ENCODE measurements at places on chromosomes 2 and 18.
A peak's percentile ranks its signal among the peaks of the same experiment; 100 is the strongest.

DNA sequence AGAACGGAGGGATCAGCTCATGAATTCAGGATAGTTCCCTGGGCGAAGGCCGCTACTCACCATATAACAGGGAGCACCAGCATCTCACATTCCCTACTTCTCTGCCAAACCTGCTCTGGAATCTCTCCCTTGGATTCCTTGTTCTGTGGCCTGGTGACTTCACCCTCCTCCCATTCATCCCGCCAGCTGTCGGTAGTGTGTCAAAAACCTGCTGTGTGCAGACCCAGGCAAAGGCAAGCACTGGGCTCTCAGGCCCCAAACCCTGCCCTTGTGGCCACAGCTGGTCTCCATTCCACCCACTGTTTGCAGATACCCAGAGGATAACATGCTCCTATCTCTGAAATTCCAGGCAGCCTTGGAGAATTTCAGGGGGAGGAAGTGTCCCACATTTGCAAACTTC is 151.6 kb downstream of the CAPN13 start:
- DNase-seq: no peak

DNA sequence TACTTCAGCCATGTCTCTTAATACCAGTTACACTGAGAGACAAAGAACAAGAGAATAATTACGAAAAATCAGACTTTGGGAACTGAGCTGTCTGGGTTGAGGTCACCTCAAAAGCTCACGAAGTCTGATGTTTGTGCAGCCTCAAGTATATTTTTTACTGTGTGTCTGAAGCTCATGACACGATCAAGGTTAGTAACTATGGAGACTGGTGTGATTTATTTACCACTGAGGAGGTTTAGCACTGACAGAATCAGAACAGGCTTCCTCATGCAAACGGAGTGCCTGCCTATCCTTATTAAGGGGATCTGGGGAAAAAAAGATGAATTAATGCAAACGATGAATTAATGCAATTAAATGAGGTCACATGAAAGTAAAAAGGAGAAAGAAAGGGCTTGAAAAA is 61.1 kb upstream of the RAPH1 start:
- DNase-seq: no peak

DNA sequence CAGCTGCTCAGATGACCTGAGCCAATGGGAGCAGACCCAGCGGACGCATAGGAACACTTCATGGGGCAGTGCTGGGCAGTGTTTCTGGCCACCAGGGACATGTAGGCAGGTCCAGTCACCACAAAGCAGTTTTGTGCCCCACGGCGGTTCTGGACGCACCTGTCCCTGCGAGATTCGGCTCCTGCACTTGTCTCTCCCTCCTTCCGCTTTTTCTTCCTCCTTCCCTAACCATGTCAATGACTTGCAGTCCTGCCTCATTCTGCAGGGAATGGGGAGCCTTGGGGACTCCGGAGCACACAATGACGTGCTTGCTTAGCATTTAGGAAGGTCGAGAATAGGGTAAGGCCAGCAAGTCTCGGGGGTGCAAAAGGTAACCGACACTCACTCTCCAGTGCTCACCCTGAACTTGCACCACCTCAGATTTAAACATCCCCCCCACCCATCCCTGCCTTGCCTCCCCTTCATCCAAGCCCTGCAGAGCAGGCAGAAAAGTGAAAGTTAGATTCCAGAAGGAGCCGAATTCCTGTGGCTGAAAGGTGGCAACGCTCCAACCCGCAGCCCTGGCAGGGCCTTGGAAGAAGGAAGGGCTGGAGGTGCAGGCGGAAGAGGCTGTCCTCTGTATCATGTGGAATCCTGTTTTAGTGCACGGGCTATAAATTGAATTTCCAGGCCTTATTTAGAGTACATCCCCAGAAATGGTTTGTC is 40.5 kb upstream of the ATG16L1 start:
- DNase-seq: peak; percentile 58

DNA sequence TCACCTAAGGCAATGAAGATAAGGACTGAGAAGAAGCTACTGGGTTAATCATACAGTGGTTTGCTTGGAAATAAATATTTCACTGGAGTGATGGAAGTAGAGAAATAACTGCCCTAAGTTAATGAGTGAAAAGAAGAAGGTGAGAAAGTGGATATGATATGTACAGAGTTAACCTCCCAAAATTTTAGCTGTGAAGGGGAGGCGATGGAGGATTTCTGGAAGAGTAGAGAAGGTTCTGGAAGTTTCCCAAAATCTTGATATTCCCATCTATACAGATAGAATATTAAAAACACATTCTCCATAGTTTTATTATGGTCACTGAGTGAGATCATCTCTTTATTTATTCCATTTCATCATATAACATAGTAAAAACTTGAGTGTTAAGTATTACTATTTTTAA is 296.6 kb upstream of the RGPD4 start:
- DNase-seq: no peak

GRCh38 chr2:222318026-222318711 is 19.4 kb upstream of the PAX3 start:
- DNase-seq: peak; percentile 67

DNA sequence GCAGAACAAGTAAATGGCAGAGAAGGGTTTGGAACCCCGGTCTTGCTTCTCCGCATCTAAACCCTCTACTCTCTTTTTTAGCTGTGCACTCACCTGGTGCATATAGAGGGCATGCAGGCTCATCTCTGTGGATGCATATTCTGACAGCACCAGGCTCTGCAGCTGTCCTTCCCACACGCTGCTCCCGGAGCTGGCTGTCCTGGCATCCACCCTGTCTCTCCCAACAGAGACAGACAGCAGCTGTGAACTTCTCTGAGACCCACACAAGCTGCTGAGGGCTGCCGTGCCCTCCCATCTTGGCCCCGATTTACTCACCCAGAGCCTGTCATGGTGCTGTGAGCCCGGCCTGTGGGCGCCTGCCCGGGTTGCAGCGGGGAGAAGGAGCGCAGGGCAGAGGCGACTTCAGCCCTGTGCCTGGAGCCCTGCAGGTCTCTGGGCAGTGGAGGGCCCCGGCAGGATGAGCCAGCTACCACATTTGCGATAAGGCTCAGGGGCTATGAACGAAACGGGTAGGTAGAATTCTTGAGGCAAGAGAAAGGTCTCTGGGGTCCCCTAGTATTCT is 3.3 kb upstream of the ABCB6 start:
- DNase-seq: no peak

DNA sequence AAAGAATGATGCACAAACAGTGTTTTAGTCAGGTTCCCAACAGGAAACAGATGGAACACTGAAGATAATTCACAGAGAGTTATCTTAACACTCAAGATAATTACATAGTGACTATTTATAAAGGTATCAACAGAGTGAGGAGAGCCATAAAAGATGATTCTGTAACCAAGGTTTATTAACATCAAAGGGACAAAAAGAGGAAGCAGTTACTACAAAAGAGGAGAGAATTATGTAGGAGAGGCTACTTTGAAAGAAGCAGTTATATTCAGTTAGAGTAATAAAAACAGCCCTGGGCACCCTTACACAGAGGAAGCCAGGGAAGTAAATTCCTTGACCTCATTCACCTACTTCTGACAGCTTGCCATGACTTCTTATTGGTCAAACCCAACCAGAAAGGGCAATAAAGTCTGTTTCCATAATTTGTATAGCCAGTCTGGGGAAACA is 326.5 kb upstream of the SLC39A10 start:
- no peak for DNase-seq

DNA sequence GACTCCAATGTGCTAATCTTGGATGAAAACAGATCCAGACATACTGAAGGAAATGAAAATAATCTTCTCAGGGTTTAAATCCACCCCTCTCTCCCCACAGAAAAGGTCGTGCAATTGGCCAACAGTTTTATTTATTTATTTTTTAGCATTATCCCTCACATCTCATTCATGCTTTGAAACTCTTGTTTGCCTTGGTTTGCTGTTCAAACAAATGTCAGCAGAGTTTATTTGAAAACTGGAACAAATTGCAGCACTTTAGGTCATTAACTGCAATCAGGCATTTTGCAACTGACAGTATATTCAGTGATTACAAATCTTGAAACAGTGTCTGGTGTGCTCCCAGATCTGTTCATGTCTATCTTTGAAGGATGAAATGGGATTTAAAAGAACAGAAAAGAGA is 220.6 kb downstream of the SLC4A10 start:
- DNase-seq: peak; percentile 46

DNA sequence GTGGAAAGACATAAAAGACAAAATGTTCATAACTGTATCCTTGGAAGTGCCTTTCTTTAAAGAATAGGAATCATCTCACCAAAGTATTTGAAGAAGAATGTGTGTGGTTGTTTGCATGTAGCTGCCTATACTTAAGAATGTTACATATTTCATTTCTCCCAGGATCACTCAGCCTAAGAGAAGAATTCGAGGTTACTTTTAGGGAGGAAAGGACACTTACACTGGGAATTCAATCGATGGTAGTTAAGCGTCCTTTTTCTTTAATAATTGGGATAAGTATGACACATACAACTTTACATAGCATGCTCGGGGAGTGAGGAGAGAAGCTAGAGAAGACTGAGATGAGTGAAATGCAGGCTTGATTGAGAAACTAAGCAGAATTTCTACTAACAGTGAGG is 22.0 kb upstream of the CYP1B1 start:
- DNase-seq: no peak

- no peak for DNase-seq
Observed at GRCh38 chr18:26631135-26631534, 82.8 kb upstream of the KCTD1 start.

- no peak for DNase-seq
Observed at GRCh38 chr2:96952016-96952750, 34.2 kb downstream of the FAM178B start.

GRCh38 chr2:7017671-7018281 is 100.6 kb downstream of the RNF144A start:
- no peak for DNase-seq

DNA sequence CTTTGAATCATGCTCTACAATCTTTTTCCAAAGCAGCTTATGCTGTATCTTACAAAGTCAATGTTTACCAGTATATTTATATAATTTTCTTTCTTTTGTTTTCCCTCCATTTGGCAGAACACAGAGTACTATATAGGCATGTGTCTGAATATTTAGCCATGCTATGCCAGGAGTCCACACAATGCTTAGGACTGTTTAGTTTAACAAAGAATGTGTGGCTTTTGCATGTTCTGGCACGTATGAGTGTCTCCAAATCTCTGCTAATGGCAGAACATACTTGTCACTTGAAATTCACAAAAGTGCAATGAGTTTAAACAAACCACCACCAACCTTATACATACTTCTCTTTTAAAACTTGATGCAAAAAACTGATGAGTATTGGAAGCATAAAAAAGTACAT is 268.0 kb downstream of the NR4A2 start:
- DNase-seq: no peak

- DNase-seq: no peak
Observed at GRCh38 chr18:80132180-80132812, 23.2 kb downstream of the ADNP2 start.

GRCh38 chr2:237289139-237289538 is 124.8 kb downstream of the COL6A3 start:
- DNase-seq: no peak

DNA sequence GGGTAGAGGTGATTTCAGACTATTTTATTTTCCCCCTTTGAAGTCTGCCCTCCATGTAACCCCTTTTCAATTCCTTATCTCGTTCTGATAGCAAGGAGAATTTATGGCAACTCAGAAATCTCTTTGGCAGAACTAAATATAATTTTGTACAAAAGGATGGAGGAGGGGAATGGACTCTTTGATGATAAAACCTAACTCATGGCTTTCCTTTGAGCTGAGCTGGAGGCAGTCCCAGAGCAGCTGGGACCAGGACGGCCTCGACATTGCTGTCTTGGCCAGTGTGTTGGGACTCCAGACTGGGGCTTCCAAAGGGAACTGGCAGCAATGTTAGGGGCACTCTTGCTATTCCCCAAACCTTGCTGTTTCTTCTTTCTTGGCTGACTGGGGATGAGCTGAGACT is 47.7 kb downstream of the PAX8 start:
- DNase-seq: no peak

- peak; percentile 52 for DNase-seq
Observed at GRCh38 chr2:11056614-11057013, 98.7 kb upstream of the SLC66A3 start.

GRCh38 chr2:63163161-63163820 is 112.7 kb downstream of the OTX1 start:
- no peak for DNase-seq

DNA sequence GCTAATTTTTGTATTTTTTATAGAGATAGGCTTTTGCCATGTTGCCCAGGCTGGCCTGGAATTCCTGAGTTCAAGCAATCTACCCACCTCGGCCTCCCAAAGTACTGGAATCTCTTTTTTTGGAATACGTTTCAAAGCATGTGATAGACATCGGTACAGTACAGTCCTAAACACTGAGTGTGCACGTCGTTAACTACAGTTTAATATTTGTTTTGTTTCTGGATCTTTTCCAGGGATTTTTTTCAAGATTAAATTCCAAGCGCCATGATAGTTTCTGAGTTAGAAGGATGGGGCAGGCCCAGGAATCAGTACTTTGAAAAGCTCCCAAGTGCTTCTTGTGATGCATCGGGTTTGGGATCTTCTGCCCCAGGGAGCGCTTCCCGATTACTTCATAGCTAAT is 33.3 kb downstream of the NEDD4L start:
- no peak for DNase-seq

DNA sequence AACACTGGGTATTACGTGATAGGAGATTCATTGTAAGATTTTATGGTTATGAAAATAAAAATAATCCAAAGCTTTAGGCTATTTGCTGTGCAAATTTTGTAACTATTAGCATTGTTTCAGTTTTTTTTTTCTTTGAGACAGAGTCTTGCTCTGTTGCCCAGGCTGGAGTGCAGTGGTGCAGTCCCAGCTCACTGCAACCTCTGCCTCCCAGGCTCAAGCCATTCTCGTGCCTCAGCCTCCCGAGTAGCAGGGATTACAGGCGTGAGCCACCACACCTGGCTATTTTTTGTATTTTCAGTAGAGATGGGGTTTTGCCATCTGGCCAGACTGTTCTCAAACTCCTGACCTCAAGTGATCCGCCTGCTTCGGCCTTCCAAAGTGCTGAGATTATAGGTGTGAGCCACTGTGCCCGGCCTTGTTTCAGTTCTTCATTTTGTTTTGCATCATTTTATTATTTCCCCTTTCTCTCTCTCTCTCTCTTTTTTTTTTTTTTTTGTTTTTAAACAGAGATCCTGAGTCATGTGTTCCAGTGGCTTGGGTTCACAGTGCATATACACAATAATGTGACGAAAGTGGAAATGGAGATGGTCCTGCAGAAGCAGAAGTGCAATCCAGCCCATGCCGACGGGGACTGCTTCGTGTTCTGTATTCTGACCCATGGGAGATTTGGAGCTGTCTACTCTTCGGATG is 25.8 kb downstream of the CASP10 start:
- no peak for DNase-seq

GRCh38 chr2:217913436-217913835 is 89.4 kb downstream of the TNS1 start:
- no peak for DNase-seq

DNA sequence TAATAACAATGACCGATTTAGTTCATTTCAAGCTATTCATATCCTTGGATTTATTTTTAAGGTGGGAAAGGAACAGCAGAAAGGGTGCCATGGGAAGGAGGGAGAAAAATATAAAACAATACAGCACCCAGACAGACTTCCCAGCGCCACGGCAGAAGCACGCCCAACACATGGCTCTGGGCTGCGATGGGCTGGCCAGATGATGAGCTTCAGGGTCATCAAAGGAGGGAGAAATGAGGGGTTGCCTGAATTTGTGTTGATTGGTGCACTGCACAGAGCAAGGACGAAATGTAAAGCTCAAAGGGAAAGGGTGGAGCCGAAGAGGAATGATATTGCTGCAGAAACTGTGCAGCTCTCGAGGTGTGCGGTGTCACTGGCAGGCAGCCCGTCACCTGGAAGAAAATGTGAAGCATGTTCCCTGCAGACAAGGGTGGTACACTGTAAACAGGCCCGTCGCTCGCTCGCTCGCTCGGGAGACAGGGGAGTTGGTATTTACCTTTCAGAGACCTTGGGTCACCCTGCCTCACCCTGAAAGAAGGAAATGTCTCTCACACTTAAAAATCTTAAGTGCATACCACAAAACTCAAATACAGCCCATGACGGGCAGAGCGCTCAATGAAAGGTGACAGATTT is 195.5 kb upstream of the CTAGE1 start:
- no peak for DNase-seq
